Mucosa of descending colon (tissue), 3 donors: ENCODE measurements at places on chromosomes 3 and 15.

DNA sequence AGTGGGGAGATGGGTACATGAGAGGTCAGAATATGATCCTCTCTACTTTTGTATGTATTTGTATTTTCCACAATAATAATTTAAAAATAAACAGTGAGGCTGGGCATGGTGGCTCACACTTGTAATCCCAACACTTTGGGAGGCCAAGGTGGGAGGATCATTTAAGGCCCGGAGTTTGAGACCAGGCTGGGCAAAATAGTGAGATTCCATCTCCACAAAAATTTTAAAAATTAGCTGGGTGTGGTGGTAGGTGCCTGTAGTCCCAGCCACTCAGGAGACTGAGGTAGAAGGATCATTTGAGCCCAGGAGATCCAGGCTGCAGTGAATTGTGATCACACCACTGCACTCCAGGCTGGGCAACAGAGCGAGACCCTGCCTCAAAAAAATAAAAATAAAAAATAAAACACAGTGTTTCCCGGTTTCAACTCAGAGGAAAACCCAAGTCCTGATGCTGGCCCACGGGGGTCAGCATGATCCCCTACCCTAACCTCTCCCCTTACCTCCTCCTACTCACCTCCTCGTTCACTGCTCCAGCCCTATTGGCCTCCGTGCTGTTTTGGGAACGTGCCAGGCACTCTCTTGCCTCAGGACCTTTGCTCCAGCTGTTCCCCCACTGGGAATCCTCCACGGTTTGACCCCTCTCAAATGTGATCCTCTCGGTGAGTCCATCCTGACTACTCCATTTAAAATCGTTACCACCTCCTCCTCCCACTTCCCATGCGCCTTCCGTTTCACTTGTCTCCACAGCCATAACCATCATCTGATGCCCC lies 2.9 kb upstream of the KLHL40 start:
- DNase-seq: peak; percentile 8

DNA sequence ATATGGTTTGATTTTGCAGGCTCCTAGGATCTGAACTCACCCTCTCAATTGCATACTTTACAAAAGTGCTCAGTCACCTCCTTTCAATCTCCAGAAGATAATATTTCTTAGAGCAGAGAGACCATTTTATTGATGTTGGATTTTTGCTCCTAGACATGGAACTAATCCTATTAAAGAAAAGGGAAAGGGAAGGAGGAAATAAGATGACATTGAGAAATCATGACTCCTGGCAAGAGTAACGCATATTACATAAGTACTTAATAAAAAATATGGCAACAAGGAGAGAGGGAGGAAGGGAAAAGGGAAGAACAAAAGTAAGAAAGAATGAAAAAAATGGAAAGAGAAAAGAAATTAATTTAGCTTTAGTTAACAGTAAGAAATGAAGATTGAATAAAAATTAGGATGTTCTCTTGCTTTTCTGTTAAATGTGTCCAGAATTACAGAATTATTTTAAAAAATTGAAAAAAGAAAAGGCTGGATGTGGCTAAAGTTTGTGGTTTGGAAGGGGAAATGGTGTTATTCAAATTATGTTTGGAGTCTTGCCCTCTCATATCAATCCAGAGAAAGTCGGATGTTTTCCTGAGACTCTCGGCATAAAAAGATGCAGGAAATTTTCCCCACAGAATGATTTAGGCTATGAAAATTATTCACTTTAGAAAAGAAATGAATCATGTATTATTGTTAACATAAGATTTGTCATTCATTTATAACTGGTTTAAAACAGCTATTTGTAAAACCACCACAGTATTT lies 474.0 kb downstream of the FGF12 start:
- no peak for DNase-seq

GRCh38 chr15:86852741-86853140 lies 773.1 kb downstream of the AGBL1 start:
- DNase-seq: no peak

- no peak for DNase-seq
Observed at GRCh38 chr3:123287962-123288302, 86.2 kb downstream of the SEC22A start.

DNA sequence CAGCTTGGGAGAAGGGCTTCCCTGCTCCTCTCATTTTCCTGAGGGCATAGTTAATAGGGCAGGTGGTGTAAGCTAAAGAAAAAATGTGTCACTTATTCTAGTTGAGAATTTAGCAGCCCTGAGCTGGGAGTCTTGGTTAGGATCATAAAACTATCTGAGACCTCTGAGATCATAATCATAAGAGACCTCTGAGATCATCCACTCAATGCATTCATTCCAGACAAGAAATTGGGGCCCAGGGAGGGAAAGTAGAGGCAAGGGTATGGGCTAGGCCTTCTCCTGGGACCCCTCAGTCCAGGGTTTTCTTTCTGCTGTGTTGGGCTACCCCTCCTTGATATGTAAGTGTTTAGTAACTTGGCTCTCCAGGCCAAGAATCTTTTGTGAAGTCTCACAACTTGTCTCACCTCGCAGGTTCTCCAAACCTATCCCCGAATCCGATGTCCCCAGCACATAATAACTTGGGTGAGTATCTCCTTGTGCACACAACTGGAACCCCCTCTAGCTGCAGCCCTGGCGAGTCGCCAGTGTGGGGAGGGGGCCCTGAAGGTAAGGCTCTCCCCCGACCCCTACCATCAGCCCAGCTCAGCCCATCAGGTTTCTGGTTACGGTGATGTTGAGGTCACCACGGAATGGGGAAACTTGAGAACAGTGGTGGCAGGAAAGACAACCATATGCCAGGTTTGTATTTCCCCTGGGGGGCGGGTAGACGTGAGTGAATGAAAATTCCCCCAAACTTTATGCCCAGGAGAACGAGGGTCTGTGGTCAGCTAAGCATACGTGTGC lies 84.1 kb downstream of the AAGAB start:
- peak; percentile 10 for DNase-seq
